Dermis blood vessel endothelial cell (primary cell): ENCODE measurements at places on chromosomes 16 and 17. TPM values are rescaled to one million over a fixed set of nuclear protein-coding genes. Genes with fewer than 3 reads are reported as not detected.

DNA sequence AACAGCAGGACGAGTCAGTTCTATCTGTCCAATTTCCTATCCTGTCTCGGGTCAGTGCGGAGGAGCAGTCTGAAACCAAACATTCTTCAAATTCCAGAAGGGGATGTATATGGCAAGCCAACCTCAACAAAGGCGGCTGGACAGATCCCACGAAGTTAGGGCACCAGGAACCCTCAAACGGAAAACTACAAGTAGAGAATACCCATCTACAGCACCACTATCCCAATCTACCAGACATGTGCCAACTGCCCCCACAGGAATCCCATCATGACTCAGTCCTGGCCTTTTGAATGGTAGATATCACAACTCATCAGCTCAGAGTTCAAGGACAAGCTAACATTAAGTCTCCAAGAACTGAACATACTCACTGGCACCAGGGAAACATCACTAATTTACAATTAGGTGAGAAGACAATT lies 2.3 kb downstream of the NAT9 start:
- no peak for DNase-seq

DNA sequence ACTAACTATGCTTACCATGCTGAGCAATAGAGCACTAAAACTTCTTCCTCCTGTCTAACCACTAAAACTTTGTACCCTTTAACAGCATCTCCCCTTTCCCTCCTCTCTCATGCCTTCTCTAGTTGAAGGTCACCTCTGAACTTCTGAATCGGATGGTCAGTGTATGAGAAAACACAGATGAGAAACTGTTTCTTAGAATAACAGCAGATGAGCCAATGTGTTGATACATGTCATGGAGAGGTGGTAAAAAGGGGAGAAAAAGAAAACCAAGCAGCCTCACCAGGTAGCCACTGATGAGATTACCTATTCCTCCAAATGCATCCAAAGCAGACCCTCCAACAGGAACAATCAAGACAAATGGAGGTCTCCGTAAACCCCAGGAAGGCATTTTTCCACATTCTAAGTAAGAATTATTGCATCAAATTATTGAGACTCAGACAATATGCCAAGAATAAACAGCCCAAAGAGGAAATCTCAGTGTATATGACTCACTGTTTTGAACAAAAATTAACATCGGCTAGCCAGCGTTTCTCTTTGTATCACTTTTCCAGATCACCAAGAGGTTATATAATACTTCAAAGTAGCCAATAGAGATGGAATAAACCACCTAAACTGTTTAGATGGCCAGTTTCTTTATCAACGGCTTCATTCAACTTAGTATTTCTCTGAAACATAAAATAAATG lies 793.3 kb upstream of the SOX9 start:
- DNase-seq, result no peak

- peak; percentile 32 for DNase-seq
Observed at GRCh38 chr16:13997933-13998332, 73.2 kb upstream of the MRTFB start.

DNA sequence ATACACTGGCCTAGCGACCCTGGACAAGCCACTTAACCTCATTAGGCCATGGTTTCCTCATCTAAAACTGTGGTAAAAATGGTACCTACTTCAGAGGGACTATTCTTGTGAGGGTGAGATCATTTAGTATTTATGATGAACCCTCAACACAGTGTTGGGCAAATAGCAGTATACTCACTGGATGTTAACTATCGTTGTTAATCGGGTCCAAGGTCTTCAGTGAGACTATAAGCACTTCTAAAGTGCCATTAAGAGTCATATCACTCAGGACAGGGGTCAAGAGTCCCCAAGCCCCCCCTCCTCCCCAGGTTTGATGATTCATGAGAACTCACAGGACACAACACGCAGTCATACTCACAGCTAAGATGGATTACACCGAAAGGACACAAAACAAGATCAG lies 11.0 kb downstream of the TK2 start:
- DNase-seq, result no peak

DNA sequence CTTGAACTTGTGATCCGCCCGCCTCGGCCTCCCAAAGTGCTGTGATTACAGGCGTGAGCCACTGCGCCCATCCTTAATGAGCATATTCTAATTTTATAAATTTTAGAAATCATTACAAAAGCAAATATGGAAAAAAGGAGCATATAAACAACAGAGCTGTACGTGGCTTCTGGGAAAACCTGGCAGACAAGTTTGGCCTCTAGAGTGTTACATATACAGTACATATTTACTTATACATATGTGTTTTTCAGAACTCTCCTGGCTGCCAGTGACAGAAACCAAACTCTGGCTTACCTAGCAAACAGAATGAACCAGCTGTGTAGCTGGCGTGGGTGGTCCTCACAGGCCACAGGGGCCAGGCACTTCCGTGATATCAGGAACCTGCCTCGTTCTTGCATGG lies 10.1 kb downstream of the DRC3 start:
- no peak for DNase-seq

- DNase-seq, result peak; percentile 33
Observed at GRCh38 chr16:57799600-57800199, 2.6 kb downstream of the KIFC3 start.

GRCh38 chr17:5019475-5019956 lies 15.7 kb downstream of the SLC52A1 start:
- DNase-seq, result peak; percentile 25

DNA sequence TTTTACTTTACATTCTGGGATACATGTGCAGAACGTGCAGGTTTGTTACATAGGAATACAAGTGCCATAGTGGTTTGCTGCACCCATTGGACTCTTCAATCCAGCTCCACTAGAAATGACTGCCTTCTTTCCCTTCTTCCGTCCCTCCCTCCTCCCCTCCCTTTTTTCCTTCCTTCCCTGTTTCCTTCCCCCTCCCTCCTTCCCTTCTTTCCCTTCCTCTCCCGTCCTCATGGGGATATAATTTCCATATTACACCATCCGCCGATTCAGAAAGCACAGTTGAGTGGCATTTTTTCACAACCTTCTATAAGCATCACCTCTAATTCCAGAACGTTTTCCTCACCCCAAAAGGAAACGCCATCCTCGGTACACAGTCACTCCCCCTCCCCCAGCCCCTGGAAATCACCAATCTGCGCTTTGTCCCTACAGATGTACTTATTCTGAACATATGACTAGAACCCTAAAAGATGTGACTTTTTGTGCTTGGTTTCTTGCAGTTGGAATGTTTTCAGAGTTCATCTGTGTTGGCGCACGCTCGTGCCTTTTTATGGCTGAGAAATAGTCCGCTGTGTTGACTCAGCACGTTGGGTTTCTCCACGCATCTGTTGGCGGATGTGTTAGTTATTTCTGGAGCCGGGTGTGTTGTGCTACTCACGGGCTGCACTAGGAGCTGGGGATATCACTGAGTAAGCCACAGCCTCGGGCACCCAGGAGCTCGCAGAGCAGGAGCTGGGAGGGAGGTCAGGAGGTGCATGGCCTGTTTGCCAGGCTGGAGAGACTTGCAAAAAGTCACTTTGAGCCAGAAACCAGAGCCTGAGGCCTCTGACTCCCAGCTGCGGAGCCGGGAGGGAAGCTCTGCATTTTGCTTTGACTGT lies 336.4 kb downstream of the SEC14L1 start:
- DNase-seq, result peak; percentile 82

- no peak for DNase-seq
Observed at GRCh38 chr17:7711051-7711755, 6.2 kb downstream of the EFNB3 start.

- no peak for DNase-seq
Observed at GRCh38 chr17:42111265-42111636, 1.3 kb downstream of the DHX58 start.

DNA sequence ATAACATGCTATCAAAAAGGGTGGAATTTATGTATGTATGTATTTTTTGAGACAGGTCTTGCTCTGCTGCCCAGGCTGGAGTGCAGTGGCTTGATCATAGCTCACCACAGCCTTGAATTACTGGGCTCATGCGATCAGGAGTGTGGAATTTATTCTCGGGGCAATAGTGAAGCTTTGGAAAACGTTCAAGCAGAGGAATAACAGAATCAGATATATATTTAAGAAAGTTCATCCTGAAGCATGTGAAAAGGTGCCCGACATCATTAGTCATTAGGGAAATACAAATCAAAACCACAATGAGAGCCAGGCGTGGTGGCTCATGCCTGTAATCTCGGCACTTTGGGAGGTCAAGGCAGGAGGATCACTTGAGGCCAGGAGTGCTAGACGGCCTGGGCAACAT lies 7.7 kb upstream of the ITGAE start:
- DNase-seq, result no peak

DNA sequence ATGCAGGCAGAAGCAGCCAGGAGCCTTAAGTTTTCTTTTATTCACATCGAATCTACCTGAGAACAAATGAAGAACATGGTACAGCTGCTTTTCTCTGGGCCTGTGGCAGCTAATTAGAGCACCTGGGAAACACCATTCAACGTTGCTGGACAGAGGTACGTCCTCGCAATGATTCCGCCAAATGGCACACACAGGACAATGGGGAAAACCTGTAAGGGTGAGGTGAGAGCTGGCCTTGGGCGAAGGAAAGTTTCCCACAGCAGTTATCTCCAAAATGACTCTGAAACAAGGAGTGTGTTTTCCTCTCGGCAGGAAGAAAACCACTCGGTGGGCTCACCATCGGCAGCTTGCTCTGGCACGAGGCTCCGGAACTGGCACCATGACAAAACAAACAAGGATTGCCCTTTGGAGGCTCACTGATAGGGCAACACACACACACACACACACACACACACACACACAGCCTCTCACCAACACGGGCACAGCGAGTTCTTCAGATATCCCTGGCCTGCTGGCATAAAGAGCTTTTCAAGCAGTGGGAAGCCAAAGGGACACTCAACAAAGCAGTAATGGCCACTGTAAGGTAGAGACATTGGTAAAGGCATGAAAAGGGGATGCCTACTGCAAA lies 73.7 kb downstream of the ZFHX3 start:
- DNase-seq, result peak; percentile 80

GRCh38 chr17:4690745-4691144 lies 13.2 kb downstream of the PELP1 start:
- no peak for DNase-seq

DNA sequence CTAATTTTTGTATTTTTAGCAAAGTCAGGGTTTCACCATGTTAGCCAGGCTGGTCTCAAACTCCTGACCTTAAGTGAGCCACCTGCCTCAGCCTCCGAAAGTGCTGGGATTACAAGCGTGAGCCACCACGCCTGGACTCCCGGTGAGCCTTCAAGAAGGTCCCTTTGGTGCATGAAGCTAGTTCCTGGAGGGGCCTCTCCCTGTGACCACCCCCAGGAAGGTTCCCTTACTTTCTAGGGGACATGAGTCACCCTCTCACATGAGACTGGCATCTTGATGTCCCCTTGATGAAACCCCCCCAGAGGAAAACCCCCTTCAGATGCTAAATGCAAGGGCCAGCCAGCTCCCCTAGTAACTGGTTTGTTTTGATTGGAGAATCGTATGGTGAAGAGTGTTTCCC lies 12.8 kb downstream of the CARHSP1 start:
- DNase-seq, result no peak

- no peak for DNase-seq
Observed at GRCh38 chr17:45087978-45088377, 26.9 kb downstream of the NMT1 start.

GRCh38 chr17:34619687-34620217 lies 40.4 kb downstream of the TMEM132E start:
- DNase-seq, result no peak

DNA sequence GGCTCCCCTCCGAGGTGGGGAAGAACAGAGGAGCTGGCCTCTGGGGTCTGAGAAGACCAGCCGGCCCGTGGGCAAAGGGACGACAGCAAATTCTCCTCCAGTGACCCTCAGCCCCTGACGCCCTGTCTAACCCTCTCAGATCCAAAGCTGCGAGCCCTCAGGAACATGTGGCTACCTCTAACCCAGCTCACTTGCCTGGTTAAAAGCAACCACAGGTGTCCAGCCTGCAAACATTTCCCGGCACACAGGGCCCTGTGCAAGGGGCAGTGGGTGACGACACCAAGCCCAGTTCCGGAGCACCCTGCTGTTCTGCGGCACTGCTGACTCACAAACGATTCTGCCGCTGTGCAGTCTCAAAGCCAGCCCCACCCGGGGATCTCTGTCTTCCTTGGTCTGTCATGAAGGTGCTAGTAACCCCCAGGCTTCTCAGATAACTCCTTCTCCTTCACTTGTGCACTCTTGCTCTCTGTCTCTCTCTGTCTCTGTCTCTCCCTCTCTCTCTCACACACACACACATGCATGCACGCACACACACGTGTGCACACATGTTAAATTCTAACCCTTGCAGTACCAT lies 23.0 kb downstream of the WNT3 start:
- no peak for DNase-seq

GRCh38 chr17:7632492-7632894 lies 2.6 kb downstream of the SHBG start:
- peak; percentile 65 for DNase-seq

- DNase-seq, result peak; percentile 81
Observed at GRCh38 chr17:43878260-43879175, 28.8 kb downstream of the MPP2 start.

DNA sequence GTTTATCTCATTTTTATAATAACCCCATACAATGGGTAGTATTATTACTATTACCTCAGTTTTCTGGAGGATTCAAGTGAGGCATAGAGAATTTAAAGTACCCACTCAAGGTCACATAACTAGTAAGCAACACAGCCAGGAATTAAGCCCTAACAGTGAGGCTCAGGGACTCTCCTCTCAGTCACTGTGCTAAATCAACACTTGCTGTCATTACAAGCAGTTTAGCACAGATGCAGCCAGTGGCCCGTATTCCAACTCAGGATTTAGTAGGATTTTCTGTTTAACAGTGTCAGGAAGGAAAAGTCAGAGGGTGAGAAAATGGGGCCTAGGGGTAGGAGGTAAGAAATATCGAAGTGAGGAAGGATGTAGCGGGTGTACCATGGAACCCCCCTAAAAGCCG lies 536.9 kb downstream of the TMEM114 start:
- no peak for DNase-seq

- no peak for DNase-seq
Observed at GRCh38 chr16:15613676-15614075, 29.3 kb downstream of the MARF1 start.

- no peak for DNase-seq
Observed at GRCh38 chr16:72913551-72913950, 134.4 kb downstream of the ZFHX3 start.

GRCh38 chr16:3259836-3260235 lies 3.4 kb upstream of the MEFV start:
- DNase-seq, result no peak

DNA sequence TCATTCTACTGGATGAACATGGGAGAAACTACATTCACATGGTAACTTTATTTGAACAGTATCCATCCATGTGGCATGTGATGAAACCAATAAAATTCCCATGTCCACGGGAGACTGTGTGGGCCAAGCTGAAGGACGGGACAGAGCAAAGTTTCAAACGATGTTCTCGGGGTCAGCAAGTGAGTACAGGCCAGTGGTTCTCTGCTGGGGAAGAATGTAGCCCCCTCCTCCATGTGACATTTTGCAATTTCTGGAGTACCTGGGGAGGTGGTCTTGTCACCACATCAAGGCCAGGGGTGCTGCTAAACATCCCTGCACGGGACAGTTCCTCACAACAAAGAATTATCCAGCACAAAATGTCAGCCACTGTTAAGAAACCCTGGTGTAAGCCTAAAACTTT lies 7.4 kb upstream of the TANGO6 start:
- DNase-seq, result no peak

TEX14 gene
- under 0.01 and 0.05 TPM in 2 replicates for total RNA-seq

SPHK1 gene
- total RNA-seq, result 259 and 272 TPM in 2 replicates

NKD1 gene
- total RNA-seq, result 0.14 TPM in 1 of 2 replicates, not detected in the other

RNF43 gene
- not detected in 2 replicates for total RNA-seq

ST6GALNAC1 gene
- not detected in 2 replicates for total RNA-seq

WNT9B gene
- total RNA-seq, result not detected in 2 replicates

LGALS9 gene
- total RNA-seq, result 41.5 and 47.3 TPM in 2 replicates

KRTAP4-9 gene
- total RNA-seq, result not detected in 2 replicates
